Stimulated activated CD4-positive, alpha-beta T cell treated with anti-CD3 and anti-CD28 coated beads, Interleukin-1b, Interleukin-23, amount 100 ng/mL, for 4 hours (primary cell): ENCODE measurements at places on chromosomes 7 and 10.

DNA sequence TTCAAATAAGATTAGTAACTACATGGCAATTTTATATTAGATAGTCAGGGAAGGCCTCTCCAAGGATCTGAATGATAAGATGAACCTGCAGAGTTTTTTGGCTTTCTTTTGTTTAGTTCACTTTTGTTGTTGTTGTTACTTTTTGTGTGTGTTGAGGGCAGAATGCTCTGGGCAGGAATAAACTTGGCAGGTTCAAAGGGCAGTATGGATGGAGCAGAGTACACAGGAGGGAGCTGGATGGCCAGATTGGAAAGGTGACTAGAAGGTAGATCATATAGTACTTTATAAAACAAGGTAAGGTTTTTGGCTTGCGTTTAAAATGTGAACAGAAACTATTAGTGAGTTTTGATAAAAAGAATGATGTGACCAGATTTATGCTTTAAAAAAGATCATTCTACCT, 17.9 kb downstream of the CROT start:
- DNase-seq = no peak

- no peak for DNase-seq
Measured at GRCh38 chr7:117338020-117338419, 15.2 kb upstream of the WNT2 start.

- DNase-seq = peak; percentile 1
Measured at GRCh38 chr7:63925262-63925625, 73.4 kb upstream of the ZNF722 start.

DNA sequence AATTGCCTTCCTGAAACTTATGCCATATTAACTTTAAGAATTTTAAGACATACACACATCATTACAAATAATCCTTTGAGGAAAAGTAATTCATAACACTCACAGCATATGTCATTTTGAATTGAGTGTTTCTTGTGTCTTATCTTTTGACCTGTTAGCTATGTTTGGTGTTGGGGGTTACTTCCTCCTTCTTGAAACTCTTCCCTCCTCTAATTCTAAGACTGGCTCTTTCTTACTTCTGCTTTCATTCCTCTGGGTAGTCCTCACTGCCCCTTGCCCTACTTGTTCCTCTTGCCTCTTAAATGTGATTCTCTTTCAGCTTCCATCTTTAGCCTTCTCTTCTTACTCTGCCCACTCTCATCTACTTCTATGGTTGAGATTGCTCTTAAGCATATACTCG, 28.3 kb upstream of the PIP4K2A start:
- no peak for DNase-seq

DNA sequence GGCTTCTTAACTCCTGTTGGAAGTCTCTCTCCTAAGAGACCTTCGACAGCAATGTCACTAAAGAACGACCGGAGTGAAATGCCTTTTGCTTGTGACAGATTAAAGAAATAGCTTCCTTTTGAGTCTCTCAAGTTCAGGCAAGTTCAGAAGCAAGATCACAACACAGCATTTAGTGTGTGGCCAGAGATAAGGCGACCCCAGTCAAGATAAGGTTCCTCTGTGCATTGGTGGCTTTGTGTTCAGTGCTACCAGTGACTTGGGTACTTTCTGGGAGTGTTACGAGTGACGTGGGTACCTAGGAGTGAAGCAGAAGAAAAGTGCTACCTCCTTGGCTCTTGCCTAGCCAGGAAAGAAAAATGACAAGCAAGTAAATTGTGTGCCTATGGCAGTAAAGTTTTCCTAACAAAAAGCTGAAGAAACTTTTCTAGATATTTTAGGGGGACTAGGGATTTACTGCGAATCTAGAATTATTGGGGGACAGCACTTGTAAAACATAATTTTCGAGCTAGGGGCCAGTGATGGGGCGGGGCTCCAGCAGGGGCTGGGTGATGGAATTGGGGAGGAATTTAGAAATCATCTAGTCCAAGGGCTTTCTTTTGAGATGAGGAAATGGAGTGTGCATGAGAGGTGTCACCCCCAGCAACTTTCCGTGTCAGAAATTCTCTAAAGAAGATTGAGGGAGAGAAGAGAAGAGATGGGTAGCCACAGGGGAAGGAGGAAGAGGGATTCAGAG, 191.9 kb upstream of the LYZL2 start:
- DNase-seq = no peak

- no peak for DNase-seq
Measured at GRCh38 chr7:54831644-54832095, 72.7 kb upstream of the SEC61G start.

DNA sequence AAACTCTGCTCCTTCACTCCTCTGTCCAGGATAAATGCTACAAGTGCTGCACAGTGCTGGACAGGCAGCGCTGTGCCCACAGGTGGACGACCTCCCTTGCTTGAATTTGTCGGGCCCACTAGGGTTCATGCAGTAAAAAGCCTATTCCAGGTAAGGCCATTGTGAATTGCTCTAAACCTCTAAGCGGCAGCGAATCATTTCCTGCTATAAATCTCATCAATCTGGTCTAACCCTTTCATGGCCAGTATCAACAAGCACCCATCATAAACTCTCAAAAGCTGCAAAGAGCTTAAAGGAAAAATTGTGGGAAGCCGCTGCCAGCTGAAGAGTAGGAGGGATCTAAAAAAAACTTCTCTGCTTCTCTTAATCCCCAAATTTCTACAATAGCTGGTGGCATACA, 134.2 kb downstream of the SLC25A13 start:
- no peak for DNase-seq

GRCh38 chr7:86931439-86931838, 128.0 kb downstream of the ELAPOR2 start:
- DNase-seq = no peak

DNA sequence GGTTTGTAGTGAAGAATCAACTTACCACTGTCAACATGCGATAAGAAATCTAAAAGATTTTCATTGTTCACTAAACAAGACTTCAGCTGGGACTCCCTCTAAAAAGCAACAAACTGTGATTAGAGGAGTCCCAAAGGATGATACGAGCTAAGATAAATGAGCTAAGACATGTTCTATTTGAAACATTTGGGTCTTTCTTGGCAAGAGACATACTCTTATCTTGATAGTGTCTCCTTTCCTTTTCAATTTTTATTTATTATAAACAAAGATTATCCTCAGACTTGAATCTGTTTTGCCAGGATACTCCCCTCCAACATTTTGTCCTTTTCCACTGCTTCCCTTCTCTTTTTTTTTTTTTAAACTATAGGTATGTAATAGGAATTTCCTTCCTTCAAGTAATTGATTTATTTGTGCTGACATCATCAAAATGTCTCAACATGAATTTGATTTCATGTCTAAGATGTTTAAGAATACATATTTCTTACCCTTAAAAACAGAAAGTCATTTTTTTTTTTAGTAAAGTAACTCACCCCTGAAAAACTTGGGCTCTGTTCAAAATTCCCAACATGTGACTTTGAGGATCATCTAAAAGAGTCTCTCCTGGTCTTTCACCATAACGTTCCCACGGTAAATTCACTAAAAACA, 158.4 kb upstream of the NRP1 start:
- no peak for DNase-seq

- DNase-seq = no peak
Measured at GRCh38 chr7:139767561-139767982, 10.2 kb downstream of the HIPK2 start.

- DNase-seq = no peak
Measured at GRCh38 chr7:143003393-143004051, 23.4 kb downstream of the OR9A2 start.

- no peak for DNase-seq
Measured at GRCh38 chr7:106757846-106758245, 96.9 kb upstream of the CCDC71L start.

GRCh38 chr7:159198016-159198724, 53.5 kb upstream of the VIPR2 start:
- no peak for DNase-seq

DNA sequence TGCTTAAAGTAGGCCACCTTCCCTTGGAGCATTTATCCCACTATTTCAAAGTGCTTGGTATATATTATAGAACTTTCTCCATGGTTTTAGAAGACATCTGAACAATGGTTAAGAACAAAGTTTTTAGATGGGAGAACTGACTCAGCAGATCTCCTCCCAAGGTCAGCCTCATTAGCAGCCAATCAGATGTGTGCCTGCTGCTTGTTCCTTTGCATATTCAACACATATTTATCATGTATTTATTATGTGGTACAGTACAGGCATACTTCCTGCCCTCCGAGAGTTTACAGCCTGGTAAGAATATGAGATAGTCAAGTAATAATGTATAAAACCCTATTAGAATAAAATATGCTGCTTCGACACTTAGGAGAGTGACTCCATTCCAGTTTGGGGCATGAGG, 120.1 kb upstream of the NRP1 start:
- DNase-seq = no peak

- no peak for DNase-seq
Measured at GRCh38 chr7:1779445-1779844, 109.4 kb downstream of the ELFN1 start.

DNA sequence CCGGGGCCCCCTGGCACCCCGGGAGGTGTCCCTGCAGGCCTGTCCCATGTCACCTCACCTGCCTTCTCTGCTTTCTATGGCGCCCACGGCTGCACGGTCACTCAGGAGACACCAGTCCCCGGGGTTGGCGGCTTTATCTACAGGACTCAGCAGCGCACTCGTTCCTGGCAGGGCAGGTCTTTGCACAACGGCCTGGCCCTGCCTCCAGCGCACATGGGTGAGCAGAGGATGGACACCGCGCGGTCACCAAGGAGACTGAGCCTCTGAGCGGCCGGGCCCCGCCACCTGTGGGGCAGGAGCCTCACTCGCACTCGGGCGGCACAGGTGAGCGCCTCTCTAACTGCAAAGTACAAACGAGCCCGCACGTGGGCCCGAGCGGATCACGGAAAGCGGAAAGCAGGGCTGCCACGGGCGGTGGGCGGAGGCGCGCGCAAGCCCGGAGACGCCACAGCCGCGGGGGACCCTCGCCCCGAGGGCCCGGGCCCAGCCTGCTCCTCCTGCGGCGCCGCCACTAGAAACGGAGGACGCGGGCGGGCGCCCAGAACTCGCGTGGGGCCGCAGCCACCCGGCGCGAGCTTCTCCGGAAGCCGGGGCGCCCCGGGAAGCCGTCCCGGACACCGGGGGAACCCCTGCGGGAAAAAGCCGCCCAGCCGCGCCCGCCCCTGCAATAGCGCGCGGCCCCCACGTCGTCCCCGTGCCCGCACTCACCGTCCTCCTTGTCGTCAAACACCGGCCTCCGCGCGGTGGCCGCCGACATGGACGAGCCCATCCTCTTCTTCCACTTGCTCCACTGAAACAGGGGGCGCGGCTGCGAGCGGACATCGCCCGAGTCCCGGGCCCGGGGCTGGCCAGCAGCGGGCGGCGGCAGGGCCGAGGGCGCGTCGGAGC, 642 bp downstream of the STK32C start:
- DNase-seq = peak; percentile 41

GRCh38 chr7:29276199-29276598, 81.6 kb downstream of the CHN2 start:
- DNase-seq = no peak

DNA sequence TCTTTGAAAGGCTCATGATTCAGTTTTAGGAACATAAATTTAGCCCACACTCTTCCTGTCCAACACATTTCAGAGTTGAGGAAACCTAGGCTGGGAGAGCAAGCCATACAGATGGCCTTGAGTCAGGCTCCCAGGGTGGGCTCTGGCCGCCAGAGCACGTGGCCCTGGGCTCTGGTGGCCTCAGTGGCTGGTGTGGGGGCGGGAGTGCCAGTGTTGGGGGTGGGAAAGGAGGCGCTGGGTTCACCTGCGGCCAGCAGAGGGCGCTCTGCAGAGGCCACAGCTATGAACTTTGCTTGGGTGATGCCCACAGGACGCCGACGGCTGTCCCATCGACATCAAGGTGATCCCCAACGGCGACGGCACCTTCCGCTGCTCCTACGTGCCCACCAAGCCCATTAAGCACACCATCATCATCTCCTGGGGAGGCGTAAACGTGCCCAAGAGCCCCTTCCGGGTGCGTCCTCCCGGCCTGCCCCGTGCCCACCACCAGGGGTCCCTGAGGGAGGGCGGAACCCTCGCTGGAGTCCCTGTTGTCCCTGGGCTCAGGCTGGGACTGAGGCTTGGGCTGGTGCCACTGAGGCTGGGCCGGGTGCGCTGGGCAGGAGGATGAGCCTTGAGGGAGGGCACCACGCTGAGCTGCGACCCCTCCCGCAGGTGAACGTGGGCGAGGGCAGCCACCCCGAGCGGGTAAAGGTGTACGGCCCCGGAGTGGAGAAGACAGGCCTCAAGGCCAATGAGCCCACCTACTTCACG, 11.9 kb downstream of the FLNC start:
- peak; percentile 38 for DNase-seq

GRCh38 chr10:127278001-127278400, 81.6 kb upstream of the INSYN2A start:
- DNase-seq = no peak

DNA sequence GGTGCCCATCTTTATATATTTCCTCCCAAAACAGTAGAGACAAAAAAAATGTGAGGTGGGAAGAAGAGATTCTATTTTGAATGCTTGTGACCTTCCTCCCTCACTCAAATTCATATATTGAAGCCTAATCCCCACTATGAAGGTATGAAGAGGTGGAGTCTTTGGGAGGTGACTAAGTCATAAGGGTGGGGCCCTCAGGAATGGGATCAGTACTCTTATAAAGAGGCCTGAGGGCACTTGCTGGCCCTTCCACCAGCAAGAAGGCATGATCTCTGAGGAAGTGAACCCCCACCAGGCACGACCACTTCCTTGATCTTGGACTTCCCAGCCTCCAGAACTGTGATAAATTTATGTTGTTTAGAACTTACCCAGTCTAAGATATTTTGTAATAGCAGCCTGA, 517.2 kb upstream of the CNTNAP2 start:
- DNase-seq = no peak

- DNase-seq = no peak
Measured at GRCh38 chr7:84271543-84271942, 77.0 kb upstream of the SEMA3A start.

GRCh38 chr10:13038391-13038790, 36.9 kb upstream of the CCDC3 start:
- DNase-seq = no peak

GRCh38 chr7:18927134-18927533, 190.3 kb downstream of the TWIST1 start:
- no peak for DNase-seq

- no peak for DNase-seq
Measured at GRCh38 chr7:95155965-95156364, 168.4 kb downstream of the PON1 start.

DNA sequence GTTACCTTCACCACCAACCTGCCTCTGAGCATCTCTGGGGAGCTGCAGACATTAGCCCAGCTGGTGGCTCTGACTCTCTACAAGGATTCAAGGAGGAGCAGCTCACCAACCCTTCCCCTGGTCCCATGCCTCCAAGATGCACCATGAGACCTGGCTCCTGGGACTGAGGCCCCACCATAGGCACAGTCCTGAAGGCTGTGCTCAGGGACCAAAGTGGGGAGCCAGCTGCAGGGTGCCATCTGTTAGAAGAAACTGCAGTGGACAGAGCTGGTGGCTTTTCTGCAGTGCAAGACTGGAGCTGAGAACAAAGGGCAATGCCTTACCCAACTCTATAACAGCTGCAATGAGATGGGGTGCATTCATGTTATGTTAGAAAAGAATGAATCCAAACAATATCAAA, 581.6 kb downstream of the TCERG1L start:
- DNase-seq = no peak

GRCh38 chr7:75638594-75639070, 100.1 kb downstream of the HIP1 start:
- DNase-seq = no peak

GRCh38 chr7:23700046-23700445, 10.0 kb upstream of the STK31 start:
- no peak for DNase-seq
